PC-3 (cell line): ENCODE measurements at places on chromosomes 12 and 14. TPM values are rescaled to one million over a fixed set of nuclear protein-coding genes. Genes with fewer than 3 reads are reported as not detected.

The PLXNC1 gene
- total RNA-seq: 0.15 TPM in 1 of 2 replicates, not detected in the other

The OLR1 gene
- total RNA-seq: 0.80 TPM in 1 of 2 replicates, not detected in the other

The MIP gene
- not detected in 2 replicates for total RNA-seq

The AICDA gene
- not detected in 2 replicates for total RNA-seq

The MYF6 gene
- total RNA-seq: not detected in 2 replicates

The KLRC2 gene
- not detected in 2 replicates for total RNA-seq

The BHLHE41 gene
- 77.6 and 81.0 TPM in 2 replicates for total RNA-seq

The POP5 gene
- total RNA-seq: 83.8 and 89.8 TPM in 2 replicates

The RND1 gene
- 7.6 and 8.3 TPM in 2 replicates for total RNA-seq

The ADAMTS20 gene
- total RNA-seq: 1.0 and 1.6 TPM in 2 replicates

The CATSPERB gene
- not detected in 2 replicates for total RNA-seq

The CHGA gene
- not detected in 2 replicates for total RNA-seq

The GLS2 gene
- total RNA-seq: 4.0 and 7.3 TPM in 2 replicates

The MSI1 gene
- total RNA-seq: 0.12 TPM in 1 of 2 replicates, not detected in the other

The AMDHD1 gene
- 0.80 and 1.5 TPM in 2 replicates for total RNA-seq

The GPD1 gene
- 0.11 and 0.40 TPM in 2 replicates for total RNA-seq

The KLRC1 gene
- not detected in 2 replicates for total RNA-seq

The LAG3 gene
- total RNA-seq: 0.40 and 0.58 TPM in 2 replicates

The PTCSC3 gene
- total RNA-seq: not detected in 2 replicates

The SLC25A47 gene
- 0.07 TPM in 1 of 2 replicates, not detected in the other for total RNA-seq

The EP400 gene
- total RNA-seq: 20.2 and 30.5 TPM in 2 replicates

The TUNAR gene
- not detected in 2 replicates for total RNA-seq

The JAG2 gene
- 57.1 and 59.3 TPM in 2 replicates for total RNA-seq

The NR4A1 gene
- 90.7 and 110 TPM in 2 replicates for total RNA-seq

The ABHD12B gene
- not detected in 2 replicates for total RNA-seq

The PAPLN gene
- 0.35 and 0.40 TPM in 2 replicates for total RNA-seq

The EIF2S3B gene
- 0.63 and 0.95 TPM in 2 replicates for total RNA-seq

The FOXN4 gene
- total RNA-seq: not detected in 2 replicates

The SLC17A8 gene
- total RNA-seq: not detected in 2 replicates

The BCL11B gene
- total RNA-seq: 0.73 and 1.7 TPM in 2 replicates

The PPFIA2 gene
- not detected in 2 replicates for total RNA-seq

The CACNA1C gene
- total RNA-seq: not detected in 2 replicates

The PRH2 gene
- total RNA-seq: not detected in 2 replicates

The PTPRB gene
- 0.46 and 0.66 TPM in 2 replicates for total RNA-seq

The GPR137C gene
- total RNA-seq: 0.63 and 0.91 TPM in 2 replicates
